ENCODE measurements at places on chromosomes 6 and 20. TPM values are rescaled to one million over a fixed set of nuclear protein-coding genes. Genes with fewer than 3 reads are reported as not detected.

NMBR gene
- total RNA-seq: not detected

GRCh38 chr6:154830771-154831170, 97.6 kb downstream of the SCAF8 start:
- DNase-seq: no peak
- H3K4me1 ChIP-seq: peaks cover 7% of the 10 kb centered on the region
- no peak overlapping the region for H3K4me3 ChIP-seq
- peaks cover 41% of the 10 kb centered on the region for H3K36me3 ChIP-seq

DNA sequence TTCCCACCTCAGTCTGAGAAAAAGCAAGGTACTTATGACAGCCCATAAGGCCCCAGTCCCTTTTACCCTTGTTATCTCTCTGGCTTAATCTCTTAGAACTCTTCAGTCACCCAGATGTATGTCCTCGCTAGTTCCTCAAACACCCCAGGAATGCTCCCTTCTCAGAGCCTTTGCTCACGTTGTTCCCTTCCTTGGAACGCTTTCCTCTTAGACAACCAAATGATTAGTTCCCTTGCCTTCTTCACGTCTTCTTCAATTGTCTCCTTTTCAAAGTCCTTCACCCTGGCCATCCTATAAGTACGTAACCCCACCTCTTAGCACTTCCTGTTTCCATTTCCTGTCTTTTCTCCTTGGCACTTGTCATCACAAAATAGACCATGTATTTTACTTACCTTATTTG, 1.1 kb upstream of the APOBEC2 start:
- peak; percentile 22 for DNase-seq
- H3K27me3 ChIP-seq: no peaks in the 10 kb centered on the region
- peaks cover 6% of the 10 kb centered on the region for H3K36me3 ChIP-seq
- H3K4me3 ChIP-seq: no peak overlapping the region
- H3K4me1 ChIP-seq: peaks cover 11% of the 10 kb centered on the region

DNA sequence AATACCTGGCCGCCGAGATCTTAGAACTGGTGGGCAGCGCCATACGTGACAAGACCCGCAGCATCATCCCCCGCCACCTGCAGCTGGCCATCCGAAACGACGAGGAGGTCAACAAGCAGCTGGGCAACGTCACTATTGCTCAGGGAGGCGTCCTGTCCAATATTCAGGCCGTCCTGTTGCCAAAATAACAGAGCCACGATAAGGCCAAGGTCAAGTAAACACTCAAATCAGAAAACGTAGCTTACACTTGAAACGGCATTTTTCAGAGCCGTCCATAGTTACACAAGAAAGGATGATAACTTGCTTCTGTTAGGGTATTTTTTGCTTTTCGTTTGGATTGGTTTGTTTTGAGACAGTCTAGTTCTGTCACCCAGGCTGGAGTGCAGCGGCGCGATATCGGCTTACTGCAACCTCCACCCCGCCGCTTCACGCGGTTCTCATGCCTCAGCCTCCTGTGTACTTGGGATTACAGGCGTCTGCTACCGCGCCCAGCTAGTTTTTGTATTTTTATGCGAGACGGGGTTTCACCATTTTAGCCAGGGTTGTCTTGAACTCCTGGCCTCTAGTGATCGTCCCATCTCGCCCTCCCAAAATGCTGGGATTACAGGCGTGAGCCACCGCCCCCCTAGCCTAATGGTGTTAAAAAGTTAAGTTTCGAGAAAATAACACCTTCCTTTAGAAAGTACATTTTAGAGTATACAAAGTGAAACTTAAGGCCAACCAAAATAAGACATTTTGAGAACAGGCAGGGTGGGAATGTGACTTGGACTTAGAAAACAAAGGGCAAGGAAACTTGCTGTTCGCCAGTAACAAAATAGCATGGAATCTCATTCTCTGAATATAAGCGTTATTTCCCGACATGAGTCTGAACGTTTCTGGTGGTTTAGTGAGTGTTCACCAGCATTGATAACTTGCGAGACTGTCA, 42.8 kb upstream of the HFE start:
- no peaks in the 10 kb centered on the region for H3K36me3 ChIP-seq
- H3K4me3 ChIP-seq: peak overlapping the region; percentile 78
- peaks cover 34% of the 10 kb centered on the region for H3K4me1 ChIP-seq
- peak overlapping the region; percentile 99 for H3K27ac ChIP-seq

DNA sequence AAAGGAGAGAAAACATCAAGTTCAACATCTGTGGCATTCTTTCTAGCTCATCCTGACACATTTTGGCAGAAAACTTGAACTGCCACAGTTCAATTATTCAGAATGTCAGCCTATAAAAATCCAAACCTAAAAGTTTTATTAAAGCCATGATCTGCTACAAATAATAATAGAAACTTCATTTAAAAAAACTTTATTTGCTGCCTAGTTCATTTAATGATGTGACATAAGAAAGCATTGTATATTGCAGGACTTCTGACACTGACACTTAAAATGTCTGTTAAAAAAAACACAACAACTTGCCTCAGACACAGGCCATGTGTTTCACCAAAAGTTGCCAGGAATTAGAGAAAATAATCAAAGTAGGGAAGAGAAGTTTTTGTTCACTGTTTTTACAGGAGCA, 88.3 kb upstream of the HTR1E start:
- H3K4me3 ChIP-seq: no peak overlapping the region
- H3K4me1 ChIP-seq: no peaks in the 10 kb centered on the region
- H3K36me3 ChIP-seq: no peaks in the 10 kb centered on the region
- H3K27me3 ChIP-seq: no peaks in the 10 kb centered on the region
- DNase-seq: no peak

DNA sequence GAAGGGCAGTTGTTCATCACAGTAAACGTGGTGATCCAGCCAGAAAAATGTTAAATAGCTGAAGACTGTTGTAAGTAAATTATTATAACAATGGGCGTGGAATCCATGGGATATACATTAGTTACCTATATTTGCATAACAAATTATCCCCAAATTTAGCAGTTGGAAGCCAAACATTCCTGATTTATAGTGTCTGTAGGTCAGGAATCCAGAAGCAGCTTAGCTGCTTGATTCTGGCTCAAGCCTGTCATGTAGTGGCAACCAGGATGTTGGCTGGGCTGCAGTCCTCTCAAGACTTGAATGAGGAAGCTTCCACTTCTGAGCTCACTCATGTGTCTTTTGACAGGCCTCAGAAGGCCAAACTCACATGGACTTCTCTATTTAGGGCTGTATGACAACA, 6.9 kb upstream of the ADGRB3 start:
- H3K4me1 ChIP-seq: no peaks in the 10 kb centered on the region
- H3K4me3 ChIP-seq: no peak overlapping the region
- no peak overlapping the region for H3K27ac ChIP-seq
- peaks cover 6% of the 10 kb centered on the region for H3K27me3 ChIP-seq
- no peak for DNase-seq

DST gene
- total RNA-seq: 4.3 TPM

GRCh38 chr20:60694763-60695162, 557.3 kb upstream of the CDH4 start:
- no peak overlapping the region for H3K4me3 ChIP-seq
- DNase-seq: no peak
- H3K36me3 ChIP-seq: no peaks in the 10 kb centered on the region
- no peaks in the 10 kb centered on the region for H3K27me3 ChIP-seq
- H3K4me1 ChIP-seq: peaks cover 3% of the 10 kb centered on the region

DNA sequence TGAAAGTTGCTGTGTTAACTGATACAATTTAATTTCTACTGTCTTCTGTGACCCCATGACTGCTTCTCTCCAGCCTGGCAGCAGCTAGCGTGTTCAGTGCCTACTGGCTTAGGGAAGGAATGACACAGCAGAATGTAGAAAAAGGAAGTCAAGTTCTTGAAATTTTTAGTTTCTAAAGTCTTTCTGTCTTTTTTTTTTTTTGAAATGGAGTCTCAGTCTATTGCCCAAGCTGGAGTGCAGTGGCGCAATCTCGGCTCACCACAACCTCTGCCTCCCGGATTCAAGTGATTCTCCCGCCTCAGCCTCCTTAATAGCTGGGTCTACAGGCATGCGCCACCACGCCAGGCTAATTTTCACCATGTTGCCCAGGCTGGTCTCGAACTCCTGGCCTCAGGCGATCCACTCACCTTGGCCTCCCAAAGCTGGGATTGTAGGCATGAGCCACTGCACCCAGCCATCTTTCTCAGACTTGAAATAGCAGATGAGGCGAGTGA, 39.3 kb downstream of the PCNA start:
- H3K4me3 ChIP-seq: no peak overlapping the region
- peak overlapping the region; percentile 99 for H3K27ac ChIP-seq
- peak; percentile 52 for DNase-seq
- no peaks in the 10 kb centered on the region for H3K27me3 ChIP-seq

DNA sequence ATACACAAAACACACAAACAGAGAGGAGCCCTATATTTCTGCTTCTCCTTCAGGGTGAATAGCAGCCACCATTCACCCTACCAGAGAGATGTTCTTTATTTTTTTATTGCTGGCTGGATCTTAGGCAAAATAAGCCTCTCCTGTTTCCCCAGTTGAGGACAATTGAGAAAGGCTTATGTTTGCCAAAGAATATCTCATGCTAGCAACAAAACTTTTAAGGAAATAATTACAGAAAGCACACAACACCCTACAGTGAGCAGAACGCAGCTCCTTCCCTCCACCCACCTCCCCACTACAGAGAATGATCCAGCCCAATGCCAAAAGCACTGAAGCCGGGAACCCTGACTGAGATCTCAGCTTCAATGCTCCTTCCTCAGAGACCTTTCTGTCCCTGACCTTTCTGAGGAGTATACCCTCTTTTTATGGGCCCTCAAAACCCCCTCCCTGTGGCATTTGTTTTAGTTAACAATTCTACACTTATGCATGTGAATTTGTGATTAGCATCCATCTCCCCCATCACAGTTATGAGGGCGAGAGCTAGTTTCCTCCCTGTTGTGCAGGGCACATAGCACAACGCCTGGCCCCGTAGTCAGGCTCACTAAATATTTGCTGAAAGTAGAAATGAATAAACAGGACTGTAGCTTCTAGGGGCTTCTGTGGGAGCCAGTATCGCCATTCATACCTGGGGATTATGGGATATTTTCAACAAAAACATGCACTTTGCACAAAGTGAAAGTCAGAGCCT, 491.6 kb upstream of the CDH4 start:
- H3K27ac ChIP-seq: no peak overlapping the region
- no peaks in the 10 kb centered on the region for H3K36me3 ChIP-seq
- H3K4me3 ChIP-seq: no peak overlapping the region
- H3K4me1 ChIP-seq: no peaks in the 10 kb centered on the region
- no peaks in the 10 kb centered on the region for H3K27me3 ChIP-seq

- no peak overlapping the region for H3K4me3 ChIP-seq
- DNase-seq: no peak
- no peak overlapping the region for H3K27ac ChIP-seq
- H3K36me3 ChIP-seq: no peaks in the 10 kb centered on the region
- H3K27me3 ChIP-seq: no peaks in the 10 kb centered on the region
These were observed 59.5 kb upstream of the BMP2 start for GRCh38 chr20:6708010-6708409.

All from activated CD8-positive, alpha-beta memory T cell treated with anti-CD3 and anti-CD28 coated beads, Interleukin-2, amount 10 ng/mL, durations not matched to agents 7 days and 5 days (primary cell).